ENCODE measurements at places on chromosomes 3 and 15.

GRCh38 chr15:75164625-75165350, 36.9 kb upstream of the C15orf39 start:
- DNase-seq = no peak

DNA sequence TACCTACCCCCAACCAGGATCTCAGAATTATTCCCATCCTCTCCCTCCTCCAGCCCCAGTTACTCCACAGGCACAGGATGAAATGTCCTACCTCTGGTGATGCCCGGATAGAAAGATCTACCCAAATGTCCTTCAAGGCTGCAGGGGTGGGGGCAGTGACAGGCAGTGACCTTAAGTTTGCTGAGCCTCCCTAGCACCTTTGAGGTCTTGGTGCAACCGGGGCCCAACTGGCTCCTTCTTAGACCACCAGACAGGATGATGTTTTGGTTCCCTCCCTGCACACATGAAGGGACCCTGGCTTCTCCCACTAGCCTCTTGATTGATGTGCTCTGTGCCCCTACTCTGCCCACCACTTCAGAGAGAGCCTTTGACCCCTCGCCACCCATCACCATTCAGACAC, 36.4 kb downstream of the EXOG start:
- DNase-seq = no peak

GRCh38 chr3:481111-481510, 284.5 kb downstream of the CHL1 start:
- DNase-seq = no peak

DNA sequence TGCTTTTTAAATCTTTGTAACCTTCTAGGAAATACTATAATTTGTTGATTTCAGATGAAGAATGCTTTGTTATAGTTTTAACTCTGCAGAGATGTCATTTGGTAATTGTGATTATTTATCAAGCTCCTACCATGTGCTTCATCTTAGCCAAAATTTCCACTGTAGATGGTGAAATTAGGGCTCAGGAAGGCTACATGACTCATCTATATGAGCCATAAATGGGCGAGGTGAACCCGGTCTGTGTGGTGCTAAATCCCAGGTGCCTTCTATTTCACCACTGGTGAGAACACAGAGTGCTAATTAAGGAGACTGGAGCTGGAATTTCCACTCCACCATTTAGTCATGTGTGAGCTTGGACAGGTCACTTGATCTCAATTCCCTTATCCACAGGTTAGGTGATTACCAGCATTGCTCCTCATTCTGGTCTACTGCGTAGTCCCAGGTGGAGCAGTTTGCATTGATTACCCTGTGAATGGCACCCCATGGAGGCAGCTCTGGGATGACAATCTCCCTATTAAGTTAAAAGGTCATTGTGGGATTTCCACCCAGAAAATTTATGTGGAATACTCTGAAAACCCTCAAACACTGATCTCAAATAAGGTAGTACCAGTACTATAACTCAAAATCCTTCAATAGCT, 2.8 kb upstream of the CCR3 start:
- no peak for DNase-seq

GRCh38 chr3:14512281-14512941, 27.7 kb downstream of the GRIP2 start:
- DNase-seq = no peak

- DNase-seq = no peak
These were observed 408.9 kb upstream of the CBLB start for GRCh38 chr3:106277731-106278130.

DNA sequence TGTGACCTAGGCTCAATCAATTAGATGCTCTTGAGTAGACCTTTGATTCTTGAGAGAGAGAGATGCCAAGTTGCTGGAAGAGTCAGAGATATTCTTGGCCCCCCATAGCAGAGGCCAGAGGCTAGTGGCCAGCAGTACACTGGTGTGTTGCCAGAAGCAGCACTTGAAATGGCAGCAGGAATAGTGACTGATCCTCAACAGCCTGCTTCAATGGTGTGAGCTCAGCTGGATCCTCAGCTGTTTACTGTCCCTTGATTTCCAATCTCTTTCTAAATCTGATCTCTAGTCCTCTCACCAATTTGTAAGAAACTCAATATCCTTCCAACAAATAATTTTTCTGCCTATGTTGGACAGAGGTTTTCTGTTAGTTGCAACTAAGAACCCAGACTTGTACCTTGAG, 170.3 kb upstream of the CCDC54 start:
- DNase-seq = no peak

- DNase-seq = no peak
These were observed 97.1 kb upstream of the NR2E3 start for GRCh38 chr15:71713191-71713809.

DNA sequence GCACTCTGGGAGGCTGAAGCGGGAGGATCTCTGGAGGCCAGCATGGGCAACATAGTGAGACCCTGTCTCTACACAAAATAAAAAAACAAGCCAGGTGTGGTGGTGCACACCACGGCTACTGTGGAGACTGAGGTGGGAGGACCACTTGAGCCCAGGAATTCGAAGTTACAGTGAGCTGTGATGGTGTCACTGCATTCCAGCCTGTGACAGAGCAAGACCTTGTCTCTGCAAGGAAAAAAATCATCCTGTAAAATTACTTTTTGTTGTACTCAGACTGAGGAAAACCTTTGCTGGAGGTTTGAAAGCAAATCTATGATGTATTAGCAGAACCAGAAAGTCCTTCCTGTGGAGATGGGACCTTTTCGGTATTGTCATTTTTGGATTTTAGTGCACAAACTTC, 63.3 kb downstream of the ATP1B3 start:
- DNase-seq = no peak

DNA sequence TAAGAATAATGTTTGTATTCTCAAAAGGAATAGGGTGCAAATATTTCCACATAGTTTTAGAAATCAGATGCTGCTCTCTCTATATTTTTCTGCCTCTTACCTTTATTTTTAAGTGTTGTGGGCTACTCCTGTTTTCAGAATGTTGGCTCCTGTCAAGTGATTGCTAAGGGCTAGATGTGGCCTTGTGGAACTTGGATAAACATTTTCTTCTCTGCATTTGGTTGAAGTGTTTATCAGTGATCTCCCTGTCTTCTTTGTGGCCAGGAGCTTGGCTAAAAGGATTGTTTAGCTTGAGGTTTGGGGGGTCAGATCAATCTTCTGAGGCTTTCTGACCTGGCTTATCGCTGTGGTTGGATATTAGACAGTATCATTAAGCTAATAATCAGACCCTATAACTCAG, 112.6 kb downstream of the TCF12 start:
- DNase-seq = no peak

DNA sequence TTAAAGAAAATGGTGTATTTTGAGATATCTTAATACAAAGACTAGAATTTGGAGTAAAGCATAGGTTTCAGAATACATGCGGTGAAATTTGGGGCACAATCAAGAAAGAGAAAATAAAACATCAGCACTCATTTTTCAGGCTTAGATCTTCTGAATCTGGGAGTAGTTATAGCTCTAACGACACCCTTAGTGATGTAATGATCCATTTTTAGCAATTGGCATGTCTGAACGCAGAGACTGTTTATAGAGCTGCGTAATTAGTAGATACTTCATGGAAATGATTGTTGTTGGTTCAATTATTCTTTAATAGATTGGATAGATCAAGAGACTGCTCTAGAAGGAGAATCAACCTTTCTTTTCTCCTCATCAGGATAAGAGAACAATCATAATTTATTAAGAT, 47.5 kb upstream of the SNRK start:
- no peak for DNase-seq

- no peak for DNase-seq
These were observed 124.9 kb upstream of the PRR20G start for GRCh38 chr3:127412578-127413317.

- no peak for DNase-seq
These were observed 4.8 kb upstream of the SLC9C1 start for GRCh38 chr3:112298781-112299180.

DNA sequence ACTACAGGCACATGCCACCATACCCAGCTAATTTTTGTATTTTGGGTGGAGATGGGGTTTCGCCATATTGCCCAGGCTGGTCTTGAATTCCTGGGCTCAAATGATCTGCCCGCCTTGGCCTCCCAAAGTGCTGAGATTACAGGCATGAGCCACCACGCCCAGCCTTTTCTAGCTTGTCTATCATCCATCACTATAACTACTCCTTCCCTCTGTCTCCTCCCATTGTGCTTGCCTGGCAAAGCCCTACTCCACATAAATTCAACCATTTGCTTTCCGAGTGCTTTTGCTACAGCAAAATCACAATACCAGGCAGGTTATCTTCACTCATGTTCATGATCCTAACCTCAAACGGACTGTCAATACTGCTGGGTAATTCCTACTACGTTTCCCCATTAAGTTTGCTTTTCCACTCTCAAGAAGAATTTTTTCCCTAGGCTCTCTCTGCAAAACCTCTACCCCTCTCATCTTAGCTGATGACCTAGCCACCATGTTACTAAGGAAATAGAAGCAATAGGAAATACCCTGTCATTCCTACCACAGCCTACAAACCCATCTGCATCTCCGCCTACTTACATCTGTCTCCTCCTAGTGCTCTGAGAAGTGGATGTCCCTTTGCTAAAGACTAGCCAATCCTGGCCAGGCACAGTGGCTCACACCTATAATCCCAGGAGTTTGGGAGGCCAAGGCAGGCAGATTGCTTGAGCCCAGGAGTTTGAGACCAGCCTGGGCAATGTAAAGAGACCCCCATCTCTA, 64.5 kb downstream of the RBPMS2 start:
- DNase-seq = no peak

- DNase-seq = no peak
These were observed 24.4 kb upstream of the SSUH2 start for GRCh38 chr3:8669019-8669418.

DNA sequence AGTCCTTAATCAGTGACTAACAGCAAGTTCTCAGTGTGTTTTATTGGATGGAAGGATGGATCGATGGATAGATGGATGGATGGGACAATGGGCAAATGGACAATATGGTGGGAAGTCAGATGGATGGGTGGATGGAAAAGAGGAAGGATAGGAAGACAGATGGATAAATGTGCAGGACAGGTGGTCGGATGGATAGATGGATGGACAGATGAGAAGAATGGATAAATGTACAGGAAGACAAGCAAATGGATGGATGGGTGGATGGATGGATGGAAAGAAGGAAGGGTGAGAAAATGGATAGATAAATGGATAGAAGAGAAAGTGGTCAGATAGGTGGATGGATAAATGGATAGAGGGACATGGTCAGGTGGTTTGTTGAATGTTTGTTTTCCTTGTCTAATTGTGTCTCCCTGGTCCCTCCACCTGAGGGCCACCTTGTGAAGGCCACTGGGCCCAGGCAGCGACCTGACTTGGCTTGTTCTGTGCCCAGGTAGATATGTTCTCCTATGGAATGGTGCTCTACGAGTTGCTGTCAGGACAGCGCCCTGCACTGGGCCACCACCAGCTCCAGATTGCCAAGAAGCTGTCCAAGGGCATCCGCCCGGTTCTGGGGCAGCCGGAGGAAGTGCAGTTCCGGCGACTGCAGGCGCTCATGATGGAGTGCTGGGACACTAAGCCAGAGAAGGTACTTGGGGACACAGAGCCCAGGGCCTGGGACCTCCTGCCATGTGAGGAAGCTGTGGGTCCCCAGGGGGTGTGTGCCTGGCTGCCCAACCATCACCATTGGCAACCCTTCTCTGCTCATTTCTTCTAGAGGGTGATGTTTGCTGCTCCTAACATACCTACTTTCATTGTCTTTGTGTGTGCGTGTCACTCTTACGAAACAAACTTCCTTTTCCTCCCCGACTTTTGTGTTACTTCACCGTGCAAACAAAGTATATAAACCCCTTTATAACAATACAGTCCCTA, 137.5 kb downstream of the LRRK1 start:
- no peak for DNase-seq

- peak; percentile 9 for DNase-seq
These were observed 91.5 kb downstream of the ITPR1 start for GRCh38 chr3:4584456-4585249.

DNA sequence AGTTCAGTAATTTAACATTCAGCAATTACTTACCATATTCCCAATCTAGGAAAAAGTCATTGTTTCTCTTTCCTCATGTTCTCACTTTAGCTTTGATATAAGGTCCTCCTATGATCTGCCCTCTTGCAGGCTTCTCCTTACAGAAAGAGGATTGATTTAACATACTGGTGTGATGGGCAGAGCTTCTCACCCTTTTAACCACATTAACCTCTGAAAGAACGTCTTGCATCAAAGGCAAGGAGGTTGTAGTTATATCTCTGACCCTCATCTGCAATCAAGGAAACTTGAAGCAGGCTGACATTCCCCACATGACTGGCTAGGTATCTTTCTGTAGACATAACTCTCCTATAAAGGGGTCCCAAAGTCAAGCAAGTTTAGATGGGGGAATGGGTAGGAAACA, 39.5 kb downstream of the BTLA start:
- DNase-seq = no peak

- DNase-seq = no peak
These were observed 337.5 kb downstream of the MFSD1 start for GRCh38 chr3:159139326-159139725.

GRCh38 chr3:87268646-87269211, 7.7 kb downstream of the POU1F1 start:
- no peak for DNase-seq

GRCh38 chr3:85627932-85628331, 669.1 kb downstream of the CADM2 start:
- DNase-seq = no peak

DNA sequence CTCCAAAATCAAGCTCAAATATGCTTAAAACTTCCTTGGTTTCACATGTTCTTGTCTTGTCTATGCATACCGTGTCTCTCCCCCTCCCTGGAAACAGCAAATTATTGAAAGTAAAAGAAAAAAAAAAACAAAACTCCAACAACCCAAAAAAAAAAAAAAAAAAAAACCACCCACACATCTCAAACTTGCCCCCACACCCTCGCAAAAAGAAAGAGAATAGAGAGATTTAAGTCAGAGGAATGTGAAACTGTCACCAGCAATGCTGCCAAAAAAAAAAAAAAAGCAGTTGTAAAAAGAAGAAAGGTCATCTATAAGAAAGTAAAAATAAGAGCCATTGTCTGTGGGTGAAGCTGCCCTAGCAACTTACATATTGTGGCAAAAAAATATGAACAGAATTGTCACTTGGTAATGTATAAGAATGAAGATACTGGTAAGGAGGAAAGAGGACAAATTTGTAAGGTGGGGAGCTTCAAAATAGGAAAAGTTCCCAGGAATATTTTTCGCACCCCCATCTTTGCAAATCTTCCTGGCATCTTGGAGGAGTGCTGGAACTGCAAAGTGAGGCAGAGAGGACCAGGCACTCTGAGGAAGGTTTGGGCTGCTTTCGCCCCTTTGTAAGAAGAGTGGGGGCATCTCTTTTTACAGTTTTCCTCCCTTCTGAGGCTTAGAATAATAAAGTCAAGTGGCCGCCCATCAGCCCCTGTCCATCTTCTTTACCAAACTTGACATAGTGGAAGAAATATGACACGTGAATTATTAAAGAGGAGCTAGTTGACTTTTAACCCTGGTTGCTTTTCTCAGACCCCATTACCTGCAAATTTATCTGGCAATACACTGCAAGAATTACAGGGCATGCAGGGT, 81.8 kb downstream of the NR2F2 start:
- no peak for DNase-seq

DNA sequence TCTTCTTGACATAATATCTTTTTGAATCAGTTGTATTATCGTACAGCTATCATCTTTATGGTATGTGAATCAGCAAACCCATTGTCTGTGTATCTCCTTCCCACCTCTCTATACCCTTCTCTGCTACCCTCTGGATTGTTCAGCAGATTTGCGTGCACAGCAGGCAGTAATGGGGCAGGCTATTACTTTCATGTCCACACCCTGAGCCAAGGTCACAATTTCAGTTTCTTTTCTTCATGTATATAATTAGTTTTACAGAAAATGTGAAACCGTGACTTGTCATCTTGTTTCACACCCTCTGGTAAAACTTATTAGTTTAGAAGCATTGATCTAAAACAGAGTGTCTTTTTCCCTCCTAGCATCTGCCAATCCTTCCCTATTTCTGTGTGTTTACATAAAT, 770.4 kb upstream of the SEMA6D start:
- DNase-seq = no peak

Data from stimulated activated CD4-positive, alpha-beta T cell treated with anti-CD3 and anti-CD28 coated beads, Interleukin-4, amount 100 ng/mL, for 24 hours (primary cell).